Activated CD8-positive, alpha-beta memory T cell treated with anti-CD3 and anti-CD28 coated beads for 24 hours (primary cell): ENCODE measurements at places on chromosomes 2 and 18.

- no peak for DNase-seq
These were observed 591.2 kb downstream of the RNF144A start for GRCh38 chr2:7508296-7508943.

DNA sequence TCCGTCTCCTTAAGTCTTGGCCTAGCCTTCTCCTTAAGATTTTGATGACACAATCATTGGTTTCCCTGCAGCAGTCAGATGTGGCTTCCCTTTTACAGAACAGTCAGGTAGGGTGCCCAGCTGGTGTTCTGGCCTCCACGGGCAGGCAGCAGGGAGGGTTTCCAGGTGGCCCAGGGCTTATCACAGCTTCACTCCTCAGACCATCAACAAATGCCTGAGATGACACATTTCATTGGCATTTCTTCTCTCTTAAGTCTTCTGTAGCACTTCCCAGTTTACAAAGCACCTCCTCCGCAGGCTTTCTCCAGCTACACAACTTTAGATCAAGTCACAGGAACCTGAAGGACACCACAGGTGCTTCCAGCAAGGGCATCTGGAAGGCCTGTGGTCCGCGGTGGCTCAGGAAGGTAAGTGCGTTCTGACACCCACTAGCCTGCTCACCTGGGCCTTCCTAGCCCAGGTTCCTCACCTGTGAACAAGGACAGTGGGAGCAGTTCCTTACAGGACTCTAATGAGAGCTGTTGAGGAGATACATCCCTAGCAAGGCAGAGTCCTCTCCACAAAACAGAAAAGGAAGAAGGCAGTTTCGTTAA, 37.6 kb downstream of the PTPN18 start:
- DNase-seq: no peak

DNA sequence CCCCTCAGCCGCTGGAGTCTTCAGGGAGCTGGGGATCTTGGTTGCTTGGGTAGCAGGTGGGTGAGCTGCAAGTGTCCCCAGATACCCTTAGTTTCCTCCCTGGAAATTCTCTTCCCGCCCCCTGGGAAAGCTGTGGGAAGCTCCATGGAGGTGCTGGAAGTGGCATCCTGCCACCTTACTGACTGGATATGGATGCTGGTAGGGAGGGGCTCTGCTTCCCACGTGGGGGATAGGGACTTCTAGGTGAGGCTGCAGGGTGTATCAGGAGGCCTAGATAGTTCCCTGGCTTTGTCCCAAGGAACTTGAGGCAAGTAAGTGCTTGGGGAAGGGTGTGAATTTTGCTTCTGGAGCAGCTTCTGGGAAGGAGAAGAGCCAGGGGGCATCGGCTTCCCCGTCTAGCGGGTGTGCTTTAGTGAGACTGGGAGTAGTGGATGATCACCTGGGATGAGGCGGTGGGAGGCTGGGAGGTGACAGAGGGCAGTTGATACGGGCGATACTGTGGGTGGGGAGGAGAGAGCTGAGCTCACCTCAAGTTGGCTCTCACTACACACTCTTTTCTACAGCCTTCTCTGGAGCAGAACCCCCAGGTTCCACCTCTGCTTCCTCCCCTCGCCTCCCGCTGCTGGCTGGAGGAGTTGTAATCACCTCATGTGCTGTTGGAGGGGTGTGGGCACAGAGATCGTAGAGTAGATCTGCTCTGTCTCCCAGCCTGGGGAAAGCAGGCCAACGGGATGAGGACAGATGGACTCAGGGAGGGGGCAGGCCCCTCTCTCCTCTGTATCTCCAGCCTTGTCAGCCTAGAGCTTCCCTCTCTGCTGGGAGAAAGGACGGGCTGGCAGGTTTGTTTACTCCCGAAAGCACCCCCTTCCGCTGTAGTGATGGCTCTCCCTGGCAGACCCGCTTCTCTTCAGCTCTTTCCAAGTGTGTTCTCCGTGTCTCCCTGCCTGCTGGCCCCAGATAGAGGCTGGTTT, 19.8 kb downstream of the TET3 start:
- no peak for DNase-seq

DNA sequence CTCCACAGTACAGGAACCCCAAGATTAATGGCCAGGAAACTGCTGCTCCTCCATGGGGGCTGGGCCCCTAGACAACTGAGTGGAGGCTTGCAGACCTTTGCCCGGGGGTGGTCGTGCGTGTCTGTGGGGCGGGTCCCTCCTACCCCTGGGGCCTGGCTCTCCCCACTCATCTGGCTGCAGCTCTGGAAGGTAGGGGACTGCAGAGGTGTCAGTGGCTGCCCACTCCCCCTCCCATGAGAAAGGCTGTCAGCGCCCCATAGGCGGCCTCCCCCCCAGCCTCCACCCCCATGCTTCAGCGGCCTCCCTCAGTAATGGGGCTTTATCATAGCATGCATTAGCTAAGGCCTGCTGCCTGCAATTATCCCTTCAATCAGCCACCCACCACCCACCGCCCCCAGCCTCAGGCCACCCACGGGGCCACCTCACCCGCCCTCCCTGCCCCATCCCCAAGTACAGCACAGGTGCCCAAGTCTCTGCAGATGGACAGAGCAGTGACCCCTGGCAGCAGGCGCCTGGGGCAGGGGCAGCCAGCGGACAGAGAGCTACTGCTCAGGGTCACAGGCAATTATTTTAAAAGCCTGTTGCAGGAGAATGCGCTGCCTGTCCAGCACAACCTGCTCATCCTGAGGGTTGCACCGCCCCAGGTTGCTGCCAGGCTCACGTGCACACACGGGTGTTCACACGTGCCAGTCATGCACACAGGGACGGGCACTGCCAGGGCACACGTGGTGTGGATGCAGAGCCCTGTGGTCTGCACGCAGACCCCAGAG, 9.1 kb upstream of the ECEL1 start:
- no peak for DNase-seq
